ENCODE measurements at places on chromosomes 7 and 10.
A peak's percentile ranks its signal among the peaks of the same experiment; 100 is the strongest.

DNA sequence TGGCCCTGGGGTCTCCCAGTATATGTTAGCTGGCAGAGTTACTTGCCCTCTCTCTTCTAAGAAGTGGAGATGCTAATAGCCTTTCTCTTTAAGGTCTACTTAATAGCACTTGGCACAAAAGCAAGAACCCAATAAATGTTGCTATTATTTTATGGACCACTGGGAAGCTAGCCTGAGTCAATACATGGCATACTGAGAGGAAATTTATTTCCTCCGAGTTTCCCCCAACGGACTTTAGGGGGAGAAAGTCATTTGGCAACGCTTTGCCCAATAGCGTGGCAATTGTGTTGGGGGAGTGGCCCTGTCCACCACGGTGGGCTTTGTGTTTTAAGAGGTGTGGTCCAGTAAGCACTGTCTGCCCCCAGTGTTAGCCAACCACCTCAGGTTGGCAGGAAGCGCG lies 87.4 kb upstream of the SMNDC1 start:
- no peak for DNase-seq

GRCh38 chr10:130766071-130766470 lies 545.5 kb downstream of the TCERG1L start:
- no peak for DNase-seq

DNA sequence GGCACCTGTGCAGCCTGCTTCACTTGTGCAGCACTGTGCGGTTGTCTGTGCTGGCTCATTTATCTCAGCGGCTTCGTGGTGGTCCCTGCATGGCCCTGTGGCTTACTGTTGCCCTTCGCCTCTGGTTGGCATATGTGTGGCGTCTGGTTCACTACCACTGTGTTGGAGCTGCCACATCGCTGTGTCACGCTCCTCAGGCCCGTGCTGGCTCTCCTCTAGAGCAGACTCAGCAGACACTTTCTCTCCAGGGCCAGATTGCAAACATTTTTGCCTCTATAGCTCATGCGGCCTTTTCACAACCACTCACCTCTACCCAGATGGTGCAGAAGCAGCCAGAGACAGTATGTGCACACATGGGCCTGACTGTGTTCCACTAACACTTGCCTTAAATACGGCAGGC lies 37.9 kb downstream of the PPP2R2D start:
- no peak for DNase-seq

DNA sequence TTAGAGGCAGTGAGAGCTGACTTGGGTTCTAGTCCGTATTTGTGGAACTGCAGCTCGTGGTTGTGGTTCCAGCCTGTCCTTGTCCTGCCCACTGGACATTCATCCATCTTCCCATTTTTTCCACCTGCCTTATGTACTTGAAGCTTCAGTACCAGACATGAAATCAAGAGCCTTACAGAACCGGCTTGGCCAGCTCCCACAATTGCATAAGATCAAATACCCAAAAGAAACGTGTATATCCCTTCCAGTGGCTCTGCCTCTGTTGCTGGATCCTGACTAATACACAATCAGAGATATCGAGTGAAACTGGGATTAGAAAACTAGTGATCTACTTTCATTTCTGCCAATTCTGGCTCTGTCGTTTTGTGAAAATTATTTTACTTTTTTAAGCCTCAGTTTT lies 23.8 kb upstream of the LIPA start:
- DNase-seq = no peak

GRCh38 chr10:73161662-73162061 lies 6.1 kb downstream of the ECD start:
- DNase-seq = no peak

DNA sequence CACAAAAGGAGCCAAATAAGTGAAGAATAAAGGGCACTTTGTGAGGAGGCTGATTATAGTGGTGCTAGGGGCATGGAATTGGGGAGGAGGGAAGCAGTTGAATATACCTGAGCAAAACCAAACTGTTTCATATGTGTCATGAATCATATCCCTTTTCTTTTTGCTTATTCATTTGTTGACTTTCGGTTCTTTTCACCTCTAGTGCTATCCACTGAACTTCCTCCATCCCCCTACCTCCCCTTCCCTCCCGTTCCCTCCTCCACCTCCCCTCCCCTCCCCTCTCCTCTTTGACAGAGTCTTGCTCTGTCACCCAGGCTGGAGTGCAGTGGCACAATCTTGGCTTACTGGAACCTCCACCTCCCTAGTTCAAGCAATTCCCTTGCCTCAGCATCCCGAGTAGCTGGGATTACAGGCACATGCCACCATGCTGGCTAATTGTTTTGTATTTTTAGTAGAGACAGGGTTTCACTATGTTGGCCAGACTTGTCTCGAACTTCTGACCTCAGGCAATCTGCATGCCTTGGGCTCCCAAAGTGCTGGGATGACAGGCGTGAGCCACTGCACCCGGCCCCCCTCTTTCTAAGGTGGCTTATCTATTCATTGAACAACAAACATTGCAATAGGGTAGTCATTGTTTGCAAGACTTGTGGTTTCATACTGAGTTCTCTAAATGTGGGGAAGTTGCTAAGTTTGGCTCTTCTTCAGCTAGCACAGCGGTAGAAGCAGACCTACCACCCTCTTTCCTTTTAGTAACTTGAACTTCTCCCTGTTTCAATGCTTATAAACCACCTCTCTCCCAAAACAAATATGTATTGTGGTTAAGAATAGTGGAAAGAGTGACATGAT lies 150.4 kb upstream of the PRPS1L1 start:
- no peak for DNase-seq

- no peak for DNase-seq
These were observed 137.6 kb upstream of the HABP2 start for GRCh38 chr10:113415246-113415645.

DNA sequence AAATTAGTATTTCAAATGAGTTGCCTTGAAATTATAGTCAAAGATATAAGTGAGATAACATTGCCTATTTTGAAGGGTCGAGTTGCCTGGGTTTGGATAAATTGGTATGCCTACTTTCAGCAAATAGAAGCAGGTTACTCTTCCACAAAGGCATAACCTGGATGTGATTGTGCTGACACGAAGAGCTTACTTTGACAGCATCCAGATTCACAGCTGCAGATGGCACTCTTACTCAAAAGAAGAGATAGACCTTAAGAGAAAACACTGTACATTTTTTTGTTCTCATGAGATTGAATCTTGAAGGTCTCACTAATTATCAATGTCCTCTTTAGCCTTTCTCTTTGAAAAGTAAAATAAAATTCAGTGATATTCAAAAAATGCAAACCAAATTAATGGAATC lies 1338.7 kb downstream of the REEP3 start:
- DNase-seq = no peak

DNA sequence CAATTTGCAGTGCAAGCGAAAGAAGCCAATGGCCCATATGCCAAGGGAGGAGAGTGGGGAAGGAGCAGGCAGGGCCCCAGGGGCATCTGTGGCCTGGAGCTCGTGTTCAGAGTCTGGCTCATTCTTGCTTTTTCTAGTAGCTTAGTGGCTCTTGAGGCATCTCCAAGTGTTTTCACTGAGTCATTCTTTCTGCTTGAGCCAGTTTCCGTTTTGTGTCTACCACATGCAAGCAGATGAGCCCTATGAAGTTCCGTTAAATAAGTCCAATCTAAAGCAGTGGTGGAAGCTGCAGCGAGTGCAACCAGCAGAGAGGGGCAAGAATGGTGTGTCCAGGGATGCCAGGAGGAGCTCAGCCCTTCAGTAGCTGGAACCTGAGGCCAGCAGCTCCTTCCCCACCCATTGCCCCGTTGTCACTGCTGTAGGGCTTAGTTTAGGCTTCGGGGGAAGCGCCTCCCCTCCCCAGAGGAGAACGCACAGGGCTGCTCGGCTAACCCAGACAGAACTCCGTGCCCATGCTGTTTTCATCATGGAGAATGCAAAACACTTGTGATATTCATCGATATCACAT lies 57.4 kb upstream of the EBF3 start:
- peak; percentile 57 for DNase-seq

GRCh38 chr10:26310361-26310760 lies 93.8 kb downstream of the GAD2 start:
- DNase-seq = no peak

- peak; percentile 15 for DNase-seq
These were observed 339.8 kb downstream of the FRMD4A start for GRCh38 chr10:13990946-13991345.

- no peak for DNase-seq
These were observed 29.0 kb downstream of the AGAP3 start for GRCh38 chr7:151115121-151115835.

- DNase-seq = no peak
These were observed 37.4 kb downstream of the SEMA3C start for GRCh38 chr7:80881351-80881900.

GRCh38 chr10:50991456-50992355 lies 82.6 kb upstream of the PRKG1 start:
- no peak for DNase-seq

DNA sequence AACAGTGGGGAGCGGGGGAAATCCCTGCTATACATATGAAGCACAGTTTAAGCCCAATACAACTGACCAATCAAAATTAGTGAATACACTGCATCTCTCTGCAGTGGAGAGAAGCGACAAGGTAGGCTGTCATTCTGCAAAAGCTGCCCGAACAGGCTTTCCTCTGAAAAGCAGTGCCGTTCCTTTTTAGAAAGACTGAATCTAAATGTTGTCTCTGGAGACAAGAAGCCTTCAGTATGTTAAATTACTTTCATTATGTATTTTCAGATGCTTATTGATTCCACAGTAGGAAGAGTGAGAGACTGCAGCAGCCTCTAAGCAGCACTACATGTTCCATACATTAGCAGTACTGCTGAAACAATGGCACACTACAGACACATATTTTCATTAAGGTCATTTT lies at the start of gene GPR22:
TSS of gene GPR22 (plus strand) at position 129 of the 400 bp plus-strand sequence. CDS start 4,004 bp downstream, outside the sequence.
- no peak for DNase-seq

DNA sequence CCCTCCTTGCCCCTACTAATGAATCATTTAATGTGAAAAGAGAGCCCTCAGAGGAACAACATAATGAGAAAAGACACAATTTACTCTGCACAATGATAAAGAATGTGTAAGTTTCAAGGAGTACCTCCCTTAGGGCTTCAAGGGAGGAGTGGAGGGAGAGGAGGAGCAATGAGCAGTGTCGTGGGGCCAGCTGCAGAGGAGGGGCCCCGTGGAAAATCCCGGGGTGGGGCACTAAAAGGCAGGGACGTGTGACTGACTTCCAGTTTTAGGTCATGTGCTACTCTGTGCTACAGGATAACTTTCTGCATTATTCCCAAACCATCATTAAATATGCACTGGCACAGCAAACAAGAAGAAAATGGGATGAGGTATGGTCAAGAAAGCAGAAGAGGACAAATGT lies 108.1 kb downstream of the ANLN start:
- DNase-seq = no peak

GRCh38 chr10:63976538-63976937 lies 455.3 kb downstream of the REEP3 start:
- no peak for DNase-seq

DNA sequence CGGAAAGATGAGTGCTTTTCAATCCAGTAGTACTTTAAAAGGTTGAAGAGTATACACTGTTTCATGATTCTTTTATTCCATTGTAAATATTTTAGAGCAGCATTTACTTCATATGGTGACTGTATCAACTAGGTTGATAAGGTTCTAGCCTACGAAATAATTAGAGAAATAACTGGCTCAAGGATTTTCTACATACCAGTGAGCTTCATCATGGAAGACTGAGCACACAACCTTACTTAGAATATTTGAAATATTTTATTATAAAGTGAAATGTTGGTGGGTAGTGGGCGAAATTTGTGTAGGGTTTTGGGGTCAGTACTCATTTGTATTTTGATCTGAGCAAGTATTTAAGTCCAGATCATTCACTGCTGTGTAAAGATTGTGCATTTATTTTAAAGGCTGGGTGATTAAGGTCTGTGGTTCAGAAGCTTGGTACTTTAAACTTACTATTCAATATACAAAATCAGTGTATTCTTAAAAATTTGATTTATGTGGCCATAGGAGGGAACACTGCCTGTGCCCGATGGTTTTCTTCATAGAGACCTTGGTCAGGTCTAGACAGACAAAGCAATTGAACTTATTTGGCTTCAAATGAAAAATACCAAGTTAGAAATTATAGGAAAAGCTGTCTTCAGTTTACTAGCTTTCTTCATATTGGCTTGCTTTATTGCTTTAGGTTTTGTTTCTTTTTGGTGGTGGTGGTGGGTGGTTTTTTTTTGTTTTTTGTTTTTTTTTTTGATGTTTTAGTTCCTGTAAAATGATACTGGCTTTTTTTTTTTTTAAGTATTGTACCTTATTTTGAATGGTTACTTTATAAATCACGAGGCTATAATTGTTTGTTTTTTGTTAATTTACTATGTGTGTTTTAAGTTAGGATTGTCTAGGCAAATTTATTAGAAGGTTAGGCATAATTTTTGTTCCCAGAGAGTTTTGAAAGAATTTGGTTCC lies 3.0 kb downstream of the KMT2E start:
- DNase-seq = peak; percentile 39

DNA sequence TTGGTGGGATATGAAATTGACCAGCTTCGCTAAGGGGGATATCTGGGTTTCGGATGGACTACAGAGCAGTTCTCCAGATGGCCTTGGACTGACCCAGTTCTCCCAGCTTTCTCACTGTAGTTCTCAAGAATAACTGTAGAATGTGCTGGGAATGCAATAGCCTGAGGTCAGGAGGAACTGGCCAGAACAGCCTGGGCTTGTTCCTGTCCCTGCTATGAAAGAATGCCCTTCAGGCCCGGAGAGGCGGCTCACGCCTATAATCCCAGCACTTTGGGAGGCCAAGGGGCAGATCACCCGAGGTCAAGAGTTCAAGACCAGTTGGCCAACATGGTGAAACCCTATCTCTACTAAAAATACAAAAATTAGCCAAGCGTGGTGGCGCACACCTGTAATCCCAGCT lies 12.3 kb upstream of the TSPAN14 start:
- no peak for DNase-seq

DNA sequence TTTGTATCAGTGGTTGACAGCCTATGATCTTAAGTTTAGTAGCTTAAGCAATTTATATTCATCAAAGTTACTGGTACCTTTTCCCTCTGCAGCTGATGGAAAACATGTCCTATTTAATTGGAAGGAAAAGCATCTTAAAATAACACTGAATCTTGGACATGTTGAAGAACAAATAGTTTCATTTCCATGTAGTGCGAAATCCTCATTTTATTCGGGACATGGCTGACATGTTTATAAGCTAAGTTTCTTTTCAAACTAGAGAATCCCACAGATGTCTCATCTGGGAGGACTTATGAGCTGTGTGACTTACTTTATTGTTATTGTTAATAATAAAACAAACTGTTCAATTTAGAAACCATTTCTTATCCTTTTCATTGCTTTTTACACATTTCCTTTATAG lies 461.0 kb downstream of the SUGCT start:
- no peak for DNase-seq

- no peak for DNase-seq
These were observed 1065.8 kb upstream of the GHITM start for GRCh38 chr10:83073472-83073871.

DNA sequence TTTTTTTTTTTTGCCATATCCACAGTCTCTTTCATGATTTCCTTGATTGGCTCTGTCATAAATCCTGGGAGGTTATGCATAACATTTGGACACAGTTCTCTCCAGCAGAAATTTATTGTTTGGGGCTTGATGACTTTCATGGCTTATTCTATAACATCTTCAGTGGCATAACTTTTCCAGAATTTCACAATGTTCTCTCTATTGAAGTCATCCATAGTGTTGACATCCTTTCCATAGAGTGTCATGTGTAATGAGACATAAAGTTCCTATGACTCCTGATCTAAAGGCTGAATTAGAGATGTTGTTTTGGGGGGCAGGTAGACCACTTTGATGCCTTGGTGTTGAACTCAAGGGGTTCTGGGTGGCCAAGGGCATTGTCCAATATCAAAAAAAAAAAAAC lies 36.7 kb upstream of the STK17A start:
- DNase-seq = no peak

- DNase-seq = no peak
These were observed 67.8 kb downstream of the CTBP2 start for GRCh38 chr10:125092564-125093031.
